Activated gamma-delta T cell treated with anti-CD3 and anti-CD28 coated beads, Interleukin-2, amount 50 U/mL, for 16 hours (primary cell): ENCODE measurements at places on chromosomes 3 and 15.

- DNase-seq, result no peak
Observed at GRCh38 chr3:120450600-120451271, at the start of gene FSTL1. Gene FSTL1 (minus strand): TSS chr3:120450992. CDS start chr3:120450746, 246 bp downstream.

- no peak for DNase-seq
Observed at GRCh38 chr3:42116466-42116865, 25.3 kb downstream of the TRAK1 start.

DNA sequence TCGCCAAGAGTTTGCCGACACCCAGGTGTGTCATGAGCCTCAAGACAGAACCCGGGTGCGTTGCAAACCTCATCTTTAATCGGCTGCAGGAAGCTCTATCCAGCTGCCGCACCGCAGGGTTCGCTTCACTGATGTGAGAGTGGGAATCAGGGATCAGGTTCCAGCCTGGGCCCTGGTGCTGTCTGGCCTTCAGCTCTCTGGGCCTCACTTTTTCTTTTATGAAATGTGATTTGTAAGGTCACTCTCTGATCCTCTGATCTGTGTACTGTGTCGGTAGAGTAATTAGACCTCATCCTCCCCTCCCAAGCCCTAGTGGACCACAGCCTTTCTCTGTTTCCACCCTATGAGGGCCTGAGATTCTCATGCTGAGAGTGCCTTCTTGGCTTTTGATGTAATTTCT lies 202.8 kb upstream of the UBE2E1 start:
- no peak for DNase-seq

DNA sequence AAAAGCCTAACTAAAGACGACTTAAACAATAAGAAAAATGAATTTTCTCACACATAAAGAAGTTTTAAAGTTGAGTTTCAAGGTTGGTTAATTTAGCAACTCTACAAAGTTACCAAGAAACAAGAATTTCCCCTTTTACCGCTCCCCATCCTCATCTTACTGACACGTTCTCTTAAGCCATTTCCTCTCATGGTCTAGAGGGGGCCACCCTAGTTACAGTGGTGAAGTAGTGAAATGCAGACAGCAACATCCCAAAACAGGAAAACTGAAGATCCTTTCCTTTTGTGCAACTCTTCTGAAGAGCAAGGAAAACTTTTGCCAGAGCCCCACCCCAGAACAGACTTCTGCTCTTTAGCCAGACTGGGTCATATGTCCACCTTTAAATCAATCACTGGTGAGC lies 17.3 kb upstream of the SOX14 start:
- DNase-seq, result no peak

GRCh38 chr15:88571153-88571851 lies 24.8 kb upstream of the DET1 start:
- DNase-seq, result no peak
